ENCODE measurements at places on chromosomes 7 and 10.

DNA sequence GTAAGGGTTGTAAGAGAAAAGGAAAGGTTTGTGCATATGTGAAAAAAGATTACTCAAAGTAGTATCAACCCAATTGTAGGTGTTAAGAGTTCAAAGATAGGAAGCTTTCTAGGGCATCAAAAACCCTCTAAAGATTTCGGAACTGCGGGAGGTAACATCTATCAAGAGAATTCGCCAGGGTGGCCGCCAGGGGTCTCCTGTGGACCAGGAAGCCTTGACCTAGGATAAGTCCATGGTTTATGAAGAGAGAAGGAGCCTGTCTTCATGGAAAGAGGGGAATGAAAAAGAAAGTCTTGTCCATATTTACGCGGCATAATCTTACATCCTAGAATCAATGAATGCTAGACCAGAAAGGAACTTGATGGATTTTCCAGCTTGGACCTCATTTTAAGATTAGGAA, 140.7 kb upstream of the CALCR start:
- no peak for DNase-seq

- no peak for DNase-seq
Measured at GRCh38 chr7:4681218-4681851, 760 bp upstream of the FOXK1 start.

DNA sequence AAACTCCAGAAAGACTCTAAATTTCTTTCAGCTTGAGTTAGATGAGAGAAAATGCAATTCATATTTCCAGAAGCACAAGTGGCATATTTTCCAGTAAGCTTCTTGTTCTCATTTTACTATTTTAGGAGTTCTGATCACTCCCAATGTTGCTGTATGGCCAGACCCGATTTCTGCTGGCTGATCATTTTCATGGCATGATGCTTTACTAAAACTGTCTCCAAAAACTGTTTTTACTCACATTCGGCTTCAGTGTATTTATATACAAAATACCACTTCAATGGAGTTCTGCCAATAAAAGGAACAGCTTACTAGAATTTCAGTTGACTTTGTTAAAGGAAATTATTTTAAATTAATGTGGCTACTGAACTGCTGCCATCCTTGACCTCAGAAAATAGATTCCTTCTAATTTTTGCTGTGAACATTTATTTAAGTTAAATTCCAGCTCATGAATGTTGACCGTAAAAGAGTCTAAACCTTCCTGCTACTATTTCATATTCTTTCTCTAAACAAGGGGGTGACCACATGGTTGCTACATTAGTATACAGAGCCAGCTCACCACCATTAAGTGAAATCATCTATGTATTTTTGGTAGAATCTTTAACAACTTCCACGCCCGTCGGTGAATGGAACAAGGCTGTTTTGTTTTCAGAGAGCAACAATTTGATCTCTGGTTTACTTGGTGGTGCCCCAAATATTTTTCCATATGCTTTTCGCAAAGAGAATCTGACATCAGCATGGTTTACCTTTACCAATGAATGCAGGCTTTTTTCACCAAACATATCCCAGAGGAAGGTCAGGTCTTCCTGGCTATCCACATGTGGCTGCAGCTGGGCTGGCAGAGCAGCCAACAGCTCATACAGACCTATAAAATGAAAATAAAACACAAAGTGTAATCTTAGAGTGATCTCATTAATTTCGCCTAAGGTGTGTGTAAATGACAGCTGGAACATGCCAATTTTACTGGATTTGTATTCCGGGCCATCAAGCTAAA, 101.2 kb downstream of the MPP7 start:
- no peak for DNase-seq

DNA sequence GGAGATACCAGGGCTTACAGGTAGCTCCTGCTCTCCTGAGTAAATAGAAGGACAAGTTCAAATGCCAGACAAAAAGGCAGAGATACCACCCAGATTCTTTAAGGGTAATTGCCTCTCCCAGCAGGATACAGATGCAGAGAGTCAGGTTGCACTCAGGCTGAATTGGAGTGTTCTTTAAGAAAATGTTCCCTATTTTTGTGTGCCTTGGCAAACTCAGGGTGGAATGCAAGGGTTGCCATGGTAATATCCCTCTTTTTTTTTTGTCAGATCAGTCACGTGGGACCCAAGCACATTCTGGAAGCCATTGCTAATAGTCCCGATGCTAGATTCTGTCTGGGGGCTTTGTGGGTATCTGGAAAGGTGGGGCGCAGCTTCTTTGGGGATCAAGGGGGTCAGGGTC, 628.0 kb downstream of the CALN1 start:
- DNase-seq = no peak

DNA sequence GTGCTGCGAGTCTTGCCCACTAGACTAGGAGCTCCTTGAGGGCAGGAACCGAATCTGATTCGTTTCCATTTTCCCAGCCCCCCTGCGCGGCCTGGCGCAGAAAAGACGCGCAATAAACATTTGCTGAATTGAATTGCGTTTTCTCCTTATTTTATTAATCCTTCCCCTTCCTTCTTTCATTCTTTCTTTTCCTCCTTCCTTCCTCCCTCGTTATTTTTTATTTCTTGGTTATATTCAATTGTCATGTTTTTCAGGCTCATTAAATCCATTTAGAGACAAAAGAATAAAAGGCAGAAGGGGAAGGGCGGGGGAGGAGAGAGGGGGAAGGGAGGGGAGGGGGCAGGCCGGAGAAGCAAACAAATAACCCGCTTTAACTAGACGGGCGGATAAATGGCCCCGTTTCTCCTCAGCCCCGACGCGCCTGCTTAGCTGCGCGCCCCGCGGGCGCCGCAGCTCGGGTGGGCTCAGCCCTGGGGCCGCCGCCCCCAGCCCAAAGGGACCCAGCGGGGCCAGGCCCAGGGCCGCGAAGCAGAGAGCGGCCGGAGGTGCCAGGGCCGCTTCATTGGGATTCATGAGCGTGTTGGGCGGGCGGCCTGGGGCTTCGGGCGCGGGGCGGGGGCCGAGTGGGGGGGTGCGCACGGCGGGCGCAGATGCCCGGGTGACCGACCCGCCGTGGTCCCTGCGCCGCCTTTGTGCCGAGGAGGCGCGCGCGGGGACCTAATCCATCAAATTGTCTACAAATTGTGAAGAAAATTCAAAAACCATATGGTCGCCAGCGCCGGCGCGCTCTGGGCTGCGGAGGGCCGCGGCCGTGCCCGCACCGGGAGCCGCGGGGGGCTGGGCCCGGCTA, 5.0 kb downstream of the LBX1 start:
- DNase-seq = no peak

GRCh38 chr10:11934262-11934661, 108.3 kb downstream of the UPF2 start:
- no peak for DNase-seq

DNA sequence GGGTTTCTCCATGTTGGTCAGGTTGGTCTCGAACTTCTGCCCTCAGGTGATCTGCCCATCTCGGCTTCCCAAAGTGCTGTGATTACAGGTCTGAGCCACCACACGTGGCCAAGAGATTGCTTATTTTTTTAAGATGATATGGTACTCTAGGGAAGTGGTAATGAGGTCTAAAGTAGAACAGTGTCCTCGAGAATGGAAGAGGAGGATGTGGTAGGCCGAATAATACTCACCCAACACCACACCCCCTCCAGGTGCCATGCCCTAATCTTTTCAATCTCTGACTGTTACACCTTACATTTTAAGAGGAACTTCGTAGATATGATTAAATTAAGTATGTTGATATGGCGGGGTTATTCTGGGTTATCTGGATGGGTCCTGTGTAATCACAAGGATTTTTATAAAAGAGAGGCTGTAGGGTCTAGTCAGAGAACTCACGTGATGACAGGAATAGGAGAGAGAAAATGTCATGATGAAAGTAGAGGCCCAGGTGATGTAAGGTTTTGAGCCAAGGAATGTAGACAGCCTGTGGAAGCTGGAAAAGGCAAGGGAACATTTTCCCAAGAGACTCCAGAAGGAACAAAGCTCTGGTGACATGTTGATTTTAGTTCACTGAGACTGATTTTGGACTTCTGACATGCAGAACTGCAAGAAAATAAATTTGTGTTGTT, 29.5 kb downstream of the CDK13 start:
- no peak for DNase-seq

DNA sequence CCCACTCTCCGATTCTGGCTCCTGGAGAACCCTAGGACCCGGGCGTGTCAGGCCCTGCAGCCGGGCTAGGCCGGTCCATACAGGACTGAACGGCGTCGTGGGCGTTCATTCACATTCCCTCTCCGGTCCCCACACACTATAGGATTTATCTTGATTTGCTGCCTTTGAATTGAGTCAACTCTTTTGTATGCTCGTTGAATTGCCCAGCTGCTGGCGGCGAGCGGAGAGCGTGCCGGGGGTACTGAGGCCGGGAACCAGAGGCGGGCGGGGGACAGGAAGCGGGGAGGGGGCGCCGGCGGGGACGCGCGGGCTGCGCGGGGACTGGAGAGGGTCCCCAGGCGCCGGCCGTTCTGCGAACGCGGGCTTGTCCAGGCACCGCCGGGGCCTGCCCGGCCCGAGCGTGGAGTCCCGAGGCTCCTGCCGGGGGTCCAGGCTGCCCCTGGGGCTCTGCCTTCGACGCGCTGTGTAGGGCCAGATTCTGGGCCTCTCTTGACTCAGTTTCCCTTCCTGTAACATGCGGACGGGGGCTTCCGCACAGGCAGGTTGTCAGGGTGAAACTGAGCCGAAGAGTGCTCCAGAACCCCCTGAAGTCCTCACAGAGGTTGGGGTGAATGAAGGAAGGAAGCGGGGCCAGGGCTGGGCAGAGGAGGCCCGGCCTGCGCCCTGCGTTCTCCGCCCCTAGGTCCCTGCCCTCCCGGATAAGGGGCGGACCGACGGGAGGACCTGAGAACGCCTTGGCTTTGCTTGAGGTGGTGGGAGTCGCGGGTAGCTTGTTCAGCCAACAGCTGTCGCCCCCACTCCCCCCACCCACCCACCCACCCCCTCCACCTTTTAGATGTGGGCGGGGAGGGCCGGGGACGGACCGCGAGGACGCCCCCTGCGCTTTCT, 769 bp upstream of the ELFN1 start:
- DNase-seq = no peak

DNA sequence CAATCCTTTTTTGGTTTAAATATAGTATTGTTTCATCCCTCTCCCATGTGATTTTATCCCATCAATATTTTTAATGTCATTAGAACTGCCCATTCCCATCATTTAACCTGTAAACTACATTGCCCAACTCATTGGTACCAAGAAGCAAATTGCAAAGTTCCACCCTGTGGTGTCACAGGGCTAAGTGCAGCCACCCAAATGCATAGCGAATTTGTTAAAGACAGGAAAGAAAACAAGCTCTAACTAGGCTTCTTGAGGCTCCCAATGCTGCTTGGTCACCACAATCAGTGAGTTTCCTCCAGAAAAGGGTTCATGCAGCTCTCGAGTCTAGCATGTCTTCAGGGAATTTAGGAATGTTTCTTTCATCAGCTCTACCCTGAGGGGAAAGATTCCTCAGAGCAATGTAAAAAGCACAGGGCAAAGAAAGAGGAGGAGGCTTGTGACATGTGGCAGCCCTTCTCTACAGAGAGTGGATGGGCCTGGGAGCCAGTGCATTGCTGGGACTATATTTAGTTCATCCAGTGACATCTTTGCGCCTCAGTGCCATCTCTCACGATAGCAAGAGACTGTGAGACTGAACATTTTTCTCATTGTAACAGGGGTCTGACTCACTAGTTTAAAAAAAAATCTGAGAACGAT, 58.1 kb downstream of the CAV1 start:
- no peak for DNase-seq

GRCh38 chr7:78970440-78970916, 483.0 kb downstream of the MAGI2 start:
- DNase-seq = no peak

DNA sequence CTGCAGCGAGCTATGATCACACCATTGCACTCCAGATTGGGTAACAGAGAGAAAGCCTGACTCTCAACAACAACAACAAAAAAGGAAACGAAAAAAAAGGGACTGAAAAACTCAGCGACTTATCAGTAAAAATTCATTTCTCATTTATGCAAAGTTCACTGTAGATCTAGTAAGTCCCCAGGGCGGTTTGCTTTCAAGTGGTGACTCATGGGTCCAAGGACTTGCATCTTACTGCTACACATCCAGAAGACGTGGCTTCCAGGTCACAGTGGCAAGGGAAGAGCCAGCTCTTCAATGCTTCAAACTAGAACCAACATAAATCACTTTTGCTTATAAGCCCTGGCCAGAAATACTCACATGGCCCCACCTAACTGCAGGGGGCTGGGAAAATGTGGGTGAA, 178.3 kb upstream of the AUTS2 start:
- DNase-seq = no peak

- DNase-seq = no peak
Measured at GRCh38 chr10:69086001-69086509, 1.8 kb upstream of the SRGN start.

DNA sequence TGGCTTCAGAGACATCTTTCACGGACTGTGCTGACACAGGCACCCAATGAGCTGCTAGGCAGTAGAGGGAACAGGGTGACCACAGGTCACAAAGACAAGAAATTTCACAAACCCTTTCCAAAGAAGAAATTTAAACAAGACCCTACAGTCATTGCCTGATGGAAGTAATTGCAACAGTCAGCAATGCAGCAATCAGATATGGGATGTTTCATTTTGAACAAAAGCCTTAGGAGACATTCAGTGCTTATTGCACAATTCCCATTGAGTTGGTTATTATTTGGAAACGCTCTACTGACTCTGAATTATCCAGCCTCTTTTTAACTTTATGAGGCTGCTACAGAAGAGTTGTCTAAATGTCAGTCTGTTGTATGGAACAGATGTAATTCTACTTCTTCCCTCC, 85.5 kb downstream of the ETV1 start:
- DNase-seq = no peak

- DNase-seq = no peak
Measured at GRCh38 chr7:24880886-24881285, 99.1 kb downstream of the OSBPL3 start.

- no peak for DNase-seq
Measured at GRCh38 chr10:97575127-97575668, 2.6 kb downstream of the ANKRD2 start.

DNA sequence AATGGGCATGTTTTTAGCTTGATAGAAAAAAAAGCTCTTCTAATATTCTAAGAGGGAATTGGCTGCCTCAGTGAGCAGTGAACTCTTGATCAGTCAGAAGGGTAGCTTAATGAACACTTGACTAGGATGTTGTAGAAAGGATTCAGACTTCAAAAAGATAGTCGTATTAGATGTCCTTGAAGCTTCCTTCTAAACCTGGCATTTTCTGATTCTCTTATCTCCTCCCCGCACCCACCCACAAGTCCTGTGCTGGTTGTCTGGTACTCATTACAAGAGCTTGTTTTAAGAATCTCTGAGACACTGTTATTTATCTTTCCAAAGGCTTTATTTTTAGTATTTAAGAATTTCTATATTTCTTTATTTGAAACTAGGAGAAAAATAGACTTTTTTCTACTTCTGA, 7.4 kb upstream of the SMIM30 start:
- no peak for DNase-seq

- DNase-seq = no peak
Measured at GRCh38 chr7:126685018-126685573, 567.6 kb downstream of the GRM8 start.

Data from stimulated activated CD8-positive, alpha-beta memory T cell treated with anti-CD3 and anti-CD28 coated beads, Interleukin-4, amount 100 ng/mL, for 4 hours (primary cell).